ENCODE measurements at places on chromosomes 16 and 17. TPM values are rescaled to one million over a fixed set of nuclear protein-coding genes. Genes with fewer than 3 reads are reported as not detected.

The TAF15 gene
- 82.3 TPM for total RNA-seq

The KIF19 gene
- total RNA-seq = 0.78 TPM

The FSCN2 gene
- 0.98 TPM for total RNA-seq

The ALDH3A2 gene
- total RNA-seq = 35.4 TPM

The RAB11FIP4 gene
- total RNA-seq = 8.3 TPM

DNA sequence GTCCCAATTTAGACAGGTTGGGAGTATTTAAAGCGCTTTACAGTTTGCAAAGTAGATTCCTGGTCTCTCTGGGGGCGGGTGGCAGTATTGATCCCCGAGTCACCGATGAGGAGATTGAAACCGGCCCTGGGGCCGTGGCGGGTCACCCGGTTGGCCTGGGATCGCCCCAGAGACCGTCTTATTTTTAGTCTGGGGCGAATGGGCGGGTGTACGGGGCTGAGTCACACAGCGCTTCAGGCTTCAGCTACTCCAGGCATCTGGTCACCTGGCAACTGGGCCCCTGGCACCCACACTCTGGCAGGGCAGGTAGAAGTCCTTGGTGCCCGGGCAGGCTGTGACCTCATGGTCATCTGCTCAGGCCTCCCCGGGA lies 669 bp downstream of the MIEF2 start:
- peak; percentile 13 for ATAC-seq

GRCh38 chr17:79189305-79189704 lies 114.7 kb downstream of the ENGASE start:
- no peak for ATAC-seq

- ATAC-seq = peak; percentile 26
Observed at GRCh38 chr17:30831257-30831656, 509 bp upstream of the ATAD5 start.

GRCh38 chr17:39754958-39755553 lies 17.3 kb downstream of the GRB7 start:
- no peak for ATAC-seq

DNA sequence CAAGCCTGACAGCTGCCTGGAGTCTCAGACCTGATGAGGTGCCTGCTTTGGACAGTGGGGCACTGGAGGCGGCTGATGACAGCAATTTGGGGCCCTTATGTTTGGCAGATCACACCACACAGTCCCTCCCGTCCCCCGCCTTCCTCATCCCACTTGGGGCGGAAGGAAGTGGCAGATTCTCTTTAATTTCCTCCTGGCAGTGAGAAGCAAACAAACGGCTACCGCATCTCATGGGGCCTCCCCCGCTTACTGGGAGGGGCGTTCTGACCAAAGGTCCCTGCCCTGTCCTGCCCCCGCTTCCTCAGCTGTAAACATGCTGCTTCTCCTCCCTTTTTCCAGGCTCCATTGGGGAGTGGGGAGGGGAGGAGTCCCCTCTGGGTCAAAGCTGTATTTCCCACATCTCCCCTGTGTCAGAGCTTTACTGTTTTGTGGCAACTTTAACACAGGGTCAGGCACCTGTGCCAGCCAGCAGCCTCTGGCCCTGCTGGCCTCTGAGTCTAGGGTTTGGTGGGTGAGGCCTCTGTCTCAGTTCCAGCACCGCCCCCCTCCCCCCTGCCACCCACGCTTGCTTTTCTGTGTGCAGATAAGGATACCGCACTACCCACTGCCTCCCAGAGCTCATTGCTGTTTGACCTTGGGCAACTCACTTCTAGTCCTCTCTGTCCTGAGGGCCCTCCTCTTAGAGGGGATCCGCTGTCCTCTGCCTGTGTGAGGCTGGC lies 5.4 kb upstream of the NFATC3 start:
- no peak for ATAC-seq

DNA sequence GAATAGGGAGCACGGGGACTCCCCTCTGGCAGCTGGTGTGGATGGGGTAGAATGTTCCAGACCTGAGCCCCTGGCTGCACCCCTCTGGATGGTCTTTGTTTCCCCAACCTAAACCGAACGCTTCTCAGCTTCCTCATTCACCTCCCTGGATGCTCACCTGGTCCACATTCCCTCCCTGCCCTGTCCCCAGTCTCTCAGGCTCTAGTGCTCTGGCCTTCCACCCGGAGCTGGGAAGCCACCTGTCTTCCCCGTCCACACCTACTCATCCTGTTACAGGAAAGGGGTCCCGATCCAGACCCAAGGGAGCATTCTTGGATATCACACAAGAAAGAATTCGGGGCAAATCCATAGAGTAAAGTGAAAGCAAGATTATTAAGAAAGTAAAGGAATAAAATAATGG lies 73.5 kb downstream of the CYLD start:
- ATAC-seq = no peak

DNA sequence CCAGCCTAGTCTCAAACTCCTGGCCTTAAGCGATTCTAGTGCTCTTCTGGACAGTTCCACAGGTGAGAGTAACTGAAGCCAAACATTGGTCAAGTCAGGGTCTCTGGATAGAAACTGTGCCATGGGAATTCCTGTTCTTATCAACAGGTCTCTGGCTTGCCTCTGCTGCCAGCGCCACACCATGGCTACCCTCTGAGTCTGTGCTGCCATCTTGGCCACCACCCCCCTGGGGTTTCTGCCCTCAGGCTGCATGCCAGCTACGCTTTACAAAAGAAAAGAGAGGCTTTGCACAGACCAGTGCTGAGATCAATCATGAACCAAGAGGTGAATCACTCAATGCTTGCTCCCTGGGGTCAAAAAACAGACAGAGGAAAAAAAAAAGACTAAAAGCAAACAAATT lies 24.4 kb upstream of the CREBBP start:
- no peak for ATAC-seq

DNA sequence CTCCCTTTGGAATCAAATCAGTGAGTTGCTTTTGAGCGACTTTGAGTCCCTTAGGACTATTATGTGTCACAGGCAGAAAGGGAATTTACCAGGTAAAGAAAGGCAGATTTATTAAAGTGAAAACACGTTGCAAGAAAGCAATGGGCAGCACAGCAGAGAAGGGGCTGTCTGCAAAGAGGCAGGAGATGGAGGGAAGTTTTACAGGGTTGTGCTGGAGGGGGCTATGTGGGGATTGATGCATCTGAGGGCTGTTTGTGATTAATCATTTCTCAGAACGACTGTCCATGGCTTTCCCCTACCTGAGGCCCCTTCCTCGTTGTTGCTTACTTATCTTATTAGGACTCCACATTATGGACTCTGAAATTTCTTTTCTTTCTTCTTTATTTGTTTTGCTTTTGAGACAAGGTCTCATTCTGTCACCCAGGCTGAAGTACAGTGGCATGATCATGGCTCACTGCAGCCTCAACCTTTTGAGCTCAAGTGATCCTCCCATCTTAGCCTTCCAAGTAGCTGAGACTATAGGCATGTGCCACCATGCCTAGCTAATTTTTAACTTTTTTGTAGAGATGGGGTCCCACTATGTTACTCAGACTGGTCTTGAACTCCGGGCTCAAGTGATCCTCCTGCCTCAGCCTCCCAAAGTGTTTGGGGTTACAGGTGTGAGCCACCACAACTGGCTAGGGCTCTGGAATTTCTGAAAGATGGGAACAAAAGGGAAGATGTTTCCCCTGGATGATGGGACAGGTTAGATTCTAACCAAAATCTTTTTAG lies 5.5 kb downstream of the WWP2 start:
- ATAC-seq = no peak

GRCh38 chr17:77475016-77475976 lies 334.5 kb downstream of the SEC14L1 start:
- ATAC-seq = peak; percentile 77

- no peak for ATAC-seq
Observed at GRCh38 chr17:65433592-65433991, 127.9 kb downstream of the AXIN2 start.

Data from motor neuron (in vitro differentiated cells).